Placental pericyte (primary cell): ENCODE measurements at places on chromosomes 1 and 21. TPM values are rescaled to one million over a fixed set of nuclear protein-coding genes. Genes with fewer than 3 reads are reported as not detected.

The OR14I1 gene
- total RNA-seq, result not detected in 2 replicates

The ADORA3 gene
- 0.43 TPM in 1 of 2 replicates, not detected in the other for total RNA-seq

The B3GALT5 gene
- 1.1 and 2.6 TPM in 2 replicates for total RNA-seq

The FCER1A gene
- not detected in 2 replicates for total RNA-seq

The TEDDM1 gene
- not detected in 2 replicates for total RNA-seq

The SLC44A5 gene
- under 0.01 TPM in 2 replicates for total RNA-seq

The TIAM1 gene
- 1.7 TPM in 1 of 2 replicates, not detected in the other for total RNA-seq

The ELF3 gene
- 0.29 and 5.3 TPM in 2 replicates for total RNA-seq

The LAMC2 gene
- total RNA-seq, result 1.5 and 3.4 TPM in 2 replicates

The ST3GAL3 gene
- 23.2 and 30.4 TPM in 2 replicates for total RNA-seq

The UBAP2L gene
- 77.5 and 104 TPM in 2 replicates for total RNA-seq

The ADAM30 gene
- total RNA-seq, result not detected in 2 replicates

The THEM5 gene
- not detected in 2 replicates for total RNA-seq

The CNR2 gene
- total RNA-seq, result not detected in 2 replicates

The ERICH3 gene
- not detected in 2 replicates for total RNA-seq

The SEMA6C gene
- 0.57 and 1.8 TPM in 2 replicates for total RNA-seq
